Central memory CD8-positive, alpha-beta T cell (primary cell): ENCODE measurements at places on chromosomes 1 and 21.

GRCh38 chr1:195897076-195897475 is 711.2 kb downstream of the KCNT2 start:
- no peak for DNase-seq

GRCh38 chr1:8025671-8026144 is 401 bp downstream of the ERRFI1 start:
- DNase-seq = no peak

GRCh38 chr1:6494627-6495026 is 3.2 kb upstream of the PLEKHG5 start:
- DNase-seq = no peak

DNA sequence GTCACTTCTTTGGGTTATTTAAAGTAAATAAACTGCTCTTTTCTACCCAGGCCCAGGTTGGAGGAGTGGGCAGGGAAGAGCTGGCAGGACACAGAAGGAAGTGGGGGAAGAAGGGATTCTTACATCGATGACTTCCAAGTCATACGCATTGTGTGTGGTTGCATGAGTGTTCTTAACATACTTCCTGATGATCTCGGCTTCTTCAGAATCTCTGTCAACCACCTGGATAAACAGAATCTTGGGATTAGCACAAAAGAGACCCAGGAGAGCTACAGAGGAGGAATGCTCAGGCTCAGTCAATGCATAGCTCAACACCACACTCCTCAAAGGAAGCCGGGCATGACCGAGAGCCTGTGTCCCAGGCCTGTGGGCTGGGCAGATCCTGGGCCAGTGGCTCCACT is 42.1 kb downstream of the PARP1 start:
- DNase-seq = no peak

DNA sequence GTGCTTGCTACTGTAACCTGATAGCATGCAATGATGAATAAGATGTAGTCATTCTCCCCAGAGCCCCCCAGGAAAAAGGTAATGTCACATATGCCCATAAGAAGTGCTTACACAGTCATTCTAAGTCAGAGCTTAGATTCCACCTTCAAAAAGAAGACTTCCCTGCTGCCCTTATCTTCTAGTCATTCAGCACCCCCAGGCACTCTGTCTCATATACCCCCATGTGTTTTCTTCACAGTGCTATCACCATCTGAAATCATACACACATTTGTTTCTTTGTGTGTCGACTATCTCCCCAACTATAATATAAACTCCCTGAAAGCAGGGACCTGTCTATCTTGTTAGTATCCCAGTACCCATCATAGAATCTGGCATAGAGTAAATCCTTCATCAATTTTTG is 16.2 kb upstream of the OTUD3 start:
- DNase-seq = no peak

DNA sequence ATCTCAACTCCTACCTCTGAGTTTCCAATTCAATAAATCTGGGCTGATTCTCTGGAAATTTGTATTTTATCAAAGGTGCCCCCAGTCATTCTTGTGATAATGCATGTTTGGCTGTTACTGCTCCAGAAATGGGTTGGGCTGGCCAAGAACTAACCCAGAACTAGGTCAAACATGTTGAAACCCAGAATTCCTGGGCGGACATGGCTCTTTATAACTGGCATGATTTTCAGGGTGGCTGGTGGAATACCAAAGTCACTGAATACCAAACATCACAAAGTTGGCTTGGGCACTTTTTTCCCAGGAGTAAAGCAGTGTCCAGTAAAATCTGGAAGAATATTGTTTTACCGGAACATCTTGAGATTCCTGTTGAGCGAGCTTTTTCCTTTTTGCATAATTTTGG is 89.4 kb upstream of the S1PR1 start:
- no peak for DNase-seq

GRCh38 chr1:6317098-6317760 is 56.3 kb upstream of the GPR153 start:
- DNase-seq = no peak

- no peak for DNase-seq
Observed at GRCh38 chr1:218299416-218299815, 14.3 kb downstream of the RRP15 start.

DNA sequence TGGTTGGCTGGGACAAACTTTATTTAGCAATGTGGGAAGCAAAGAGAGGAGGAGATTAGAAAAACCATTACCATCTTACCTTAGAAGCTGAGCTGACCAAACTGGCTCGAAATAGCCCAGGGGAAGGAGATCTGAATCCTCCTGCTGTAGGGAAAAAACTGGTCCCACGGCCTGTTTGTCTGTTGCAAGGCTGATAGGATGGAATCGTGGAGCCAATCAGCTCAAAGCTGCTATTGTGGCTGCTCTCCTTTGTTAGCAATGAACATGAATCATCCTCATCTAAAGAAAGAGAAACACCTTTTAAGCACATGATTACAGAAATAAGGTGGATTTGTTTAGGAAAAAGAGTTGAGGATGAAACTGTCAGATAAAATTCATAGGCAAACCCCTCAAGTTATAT is 21.5 kb downstream of the CLSPN start:
- no peak for DNase-seq

DNA sequence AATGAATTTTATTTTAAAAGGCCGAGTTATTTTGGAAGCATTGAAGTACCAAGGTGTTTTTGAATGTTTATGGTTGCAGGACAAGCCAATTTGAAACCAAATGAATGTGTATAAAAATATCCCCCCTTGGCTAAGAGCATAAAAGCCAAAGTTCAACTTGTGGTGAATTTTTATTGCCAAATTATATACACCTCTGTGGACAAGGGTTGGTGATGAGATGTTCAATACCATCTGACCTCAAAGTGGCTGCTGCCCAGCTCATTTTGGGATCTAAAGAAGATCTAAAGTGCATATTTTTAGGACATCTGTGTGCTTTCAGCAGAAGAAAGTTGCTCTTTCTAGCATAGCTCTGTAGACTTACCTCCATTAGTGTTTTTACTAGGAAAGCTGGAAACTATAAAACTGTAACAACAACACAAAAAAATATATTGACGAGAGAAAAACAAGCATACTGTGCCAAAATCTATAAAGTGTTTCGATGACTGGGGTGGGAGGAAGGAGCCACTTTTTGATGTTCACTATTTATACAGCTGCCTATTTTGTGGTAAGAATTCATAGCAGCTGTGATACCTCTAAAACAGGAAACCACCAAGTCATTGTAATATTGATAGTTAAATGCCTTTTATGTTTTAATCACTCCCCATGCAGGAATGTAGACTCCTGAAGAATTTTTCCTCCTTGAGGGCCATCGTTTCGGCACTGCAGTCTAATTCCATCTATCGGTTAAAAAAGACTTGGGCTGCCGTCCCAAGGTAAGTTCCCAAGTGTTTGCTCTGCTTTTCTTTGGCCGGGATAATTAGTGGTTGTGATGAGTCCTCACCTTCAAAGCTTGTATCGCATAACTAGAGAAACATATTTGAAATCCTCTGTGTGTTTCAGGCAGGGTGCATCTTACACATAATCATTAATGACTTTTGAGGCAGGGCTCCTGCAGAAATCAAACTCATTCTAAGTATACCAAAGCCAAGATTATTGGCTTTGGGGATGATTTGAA is 83.2 kb downstream of the RGL1 start:
- DNase-seq = no peak

DNA sequence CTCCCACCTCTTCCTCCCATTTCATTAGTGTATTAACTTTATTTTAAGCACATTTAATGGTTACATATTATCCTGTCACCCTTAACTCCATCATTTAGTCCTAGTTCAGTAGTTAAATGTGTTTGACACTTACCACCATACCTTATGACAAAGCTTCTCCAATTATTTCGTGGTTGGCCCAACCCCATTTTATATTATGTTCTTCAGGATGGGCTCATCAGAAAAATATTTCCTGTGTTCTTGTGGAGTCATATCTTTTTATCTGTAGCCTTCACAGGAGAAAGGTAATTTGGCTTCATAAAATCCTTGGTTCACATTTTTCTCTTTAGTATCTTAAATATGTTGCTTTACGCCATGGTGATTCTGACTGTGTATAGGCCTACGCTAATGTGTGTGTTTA is 142.3 kb upstream of the COL6A1 start:
- DNase-seq = no peak

- DNase-seq = no peak
Observed at GRCh38 chr1:66489972-66490601, 43.9 kb upstream of the SGIP1 start.

- no peak for DNase-seq
Observed at GRCh38 chr1:117710710-117711109, 104.9 kb downstream of the TENT5C start.
